ENCODE measurements at places on chromosomes 13 and 19.

DNA sequence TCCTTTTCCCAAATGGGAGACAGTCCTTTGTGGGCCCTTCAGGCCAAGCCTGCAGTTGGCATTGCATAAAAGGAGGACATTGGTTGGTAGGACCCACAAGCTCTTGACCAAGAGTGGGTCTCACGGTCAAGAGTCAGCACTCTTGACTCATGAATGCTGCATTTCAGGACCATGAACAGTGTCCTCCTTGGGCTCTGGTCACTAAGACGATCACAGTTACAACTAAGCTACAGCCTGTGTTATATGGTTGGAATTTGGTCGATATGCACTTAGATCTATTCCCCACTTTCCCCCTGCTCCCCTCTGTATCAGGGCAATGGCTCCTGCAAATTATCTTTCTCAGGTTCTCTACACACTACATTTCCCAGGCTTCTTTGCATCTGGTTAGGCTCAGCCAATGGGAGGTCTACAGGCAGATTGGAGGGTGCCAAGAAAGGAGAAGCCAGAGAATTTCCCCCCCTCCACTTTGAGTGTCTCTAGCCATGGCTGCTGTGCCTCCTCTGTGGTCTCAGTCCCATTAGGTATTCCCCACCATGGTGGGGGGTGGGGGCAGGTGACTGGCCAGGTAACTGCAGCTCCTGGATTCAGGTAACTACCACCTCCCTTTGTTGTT lies 3.1 kb upstream of the OLFM2 start:
- DNase-seq: no peak

DNA sequence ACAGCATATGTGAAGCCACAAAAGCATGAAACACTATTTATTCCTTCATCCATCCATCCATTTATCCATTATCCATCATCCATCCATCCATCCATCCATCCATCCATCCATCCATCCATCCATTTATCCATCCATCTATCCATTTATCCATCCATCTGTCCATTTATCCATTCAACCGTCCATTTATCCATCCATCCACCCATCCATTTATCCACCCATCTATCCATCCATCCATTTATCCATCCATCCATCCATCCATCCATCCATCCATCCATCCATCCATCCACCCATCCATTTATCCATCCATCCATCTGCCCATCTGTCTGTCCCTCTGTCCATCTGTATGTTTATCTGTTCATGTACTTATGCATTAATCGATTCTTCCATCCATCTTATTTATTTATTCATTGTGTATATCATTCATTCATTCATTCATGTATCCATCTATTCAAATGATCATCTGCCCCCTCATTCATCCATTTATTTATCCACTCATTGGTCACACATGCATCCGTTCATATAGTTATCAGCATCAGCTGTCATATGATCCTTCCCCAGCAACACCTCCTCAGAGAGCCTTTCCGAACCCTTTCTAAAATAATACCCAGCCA lies 7.0 kb upstream of the MYH14 start:
- no peak for DNase-seq

GRCh38 chr13:33213797-33214196 lies 71.8 kb downstream of the STARD13 start:
- DNase-seq: no peak

- DNase-seq: no peak
These were observed 1.2 kb downstream of the PNMA8C start for GRCh38 chr19:46427518-46428045.

DNA sequence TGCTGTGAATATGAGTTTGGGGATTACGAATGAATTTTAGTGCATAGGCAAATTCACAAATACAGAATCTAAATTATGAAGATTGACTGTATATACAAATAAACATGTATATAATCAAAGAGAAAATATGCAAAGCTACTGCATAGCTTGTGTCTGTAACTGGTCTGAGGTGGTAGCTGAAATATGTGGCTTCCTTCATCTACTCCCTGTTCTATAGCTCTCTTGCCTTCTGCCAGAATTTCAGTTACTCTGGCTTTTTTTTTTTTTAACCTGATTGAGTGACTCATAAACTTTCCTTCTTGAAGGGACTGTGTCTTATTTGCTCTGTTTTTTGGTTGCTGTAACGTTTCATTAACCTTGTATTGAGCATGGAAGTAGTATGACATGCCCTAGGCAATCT lies 26.6 kb downstream of the DNAJC3 start:
- DNase-seq: no peak

GRCh38 chr19:15913384-15913783 lies 15.5 kb upstream of the CYP4F2 start:
- DNase-seq: no peak

GRCh38 chr13:82341116-82341515 lies 1541.2 kb downstream of the SLITRK1 start:
- DNase-seq: no peak

- no peak for DNase-seq
These were observed 141.2 kb downstream of the URI1 start for GRCh38 chr19:30083125-30083681.

- no peak for DNase-seq
These were observed 3.0 kb downstream of the GAS6 start for GRCh38 chr13:113860665-113861432.

DNA sequence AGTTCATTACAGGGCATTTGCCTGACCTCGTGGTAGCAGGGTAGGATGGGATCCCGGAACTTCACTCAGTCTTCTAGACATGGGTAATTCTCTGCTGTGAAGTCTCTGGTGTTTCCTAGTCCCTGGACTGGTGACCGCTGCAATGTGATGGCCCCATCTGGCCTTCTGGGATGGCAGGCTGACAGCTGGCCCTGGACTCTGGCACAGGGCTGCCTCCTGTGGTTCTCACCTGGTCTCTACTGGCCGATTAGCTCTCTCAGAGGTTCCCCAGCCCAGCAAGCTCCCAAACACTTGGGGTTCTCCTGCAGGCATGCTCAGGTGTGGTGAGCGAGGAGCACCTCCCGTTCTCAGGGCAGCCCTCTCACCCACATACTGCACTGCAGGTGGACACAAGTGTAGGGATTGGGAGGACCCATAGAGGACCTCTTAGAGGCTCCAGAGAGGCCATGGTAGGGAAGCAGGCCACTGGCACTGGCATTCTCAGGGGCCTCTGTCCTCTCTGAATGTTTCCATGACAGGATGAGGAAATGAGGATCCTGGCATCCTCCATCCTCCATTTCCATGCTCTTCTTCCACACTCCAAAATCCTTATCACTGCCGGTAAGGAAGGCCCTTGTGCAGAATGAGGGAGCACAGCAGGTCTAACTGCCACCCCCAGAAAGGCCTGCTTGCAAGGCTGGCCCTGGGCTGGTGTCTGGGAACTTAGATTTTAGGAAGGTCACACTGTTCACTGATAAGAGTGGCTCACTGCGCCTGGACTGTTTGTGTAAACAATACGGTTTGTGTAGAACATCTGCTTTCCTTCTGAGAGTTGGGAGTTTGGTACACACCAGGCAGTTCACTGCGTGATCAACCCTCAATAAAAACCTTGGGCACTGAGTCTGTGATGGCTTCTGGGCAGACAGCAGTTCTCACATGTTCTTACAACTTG lies 31.5 kb upstream of the FARP1 start:
- no peak for DNase-seq

DNA sequence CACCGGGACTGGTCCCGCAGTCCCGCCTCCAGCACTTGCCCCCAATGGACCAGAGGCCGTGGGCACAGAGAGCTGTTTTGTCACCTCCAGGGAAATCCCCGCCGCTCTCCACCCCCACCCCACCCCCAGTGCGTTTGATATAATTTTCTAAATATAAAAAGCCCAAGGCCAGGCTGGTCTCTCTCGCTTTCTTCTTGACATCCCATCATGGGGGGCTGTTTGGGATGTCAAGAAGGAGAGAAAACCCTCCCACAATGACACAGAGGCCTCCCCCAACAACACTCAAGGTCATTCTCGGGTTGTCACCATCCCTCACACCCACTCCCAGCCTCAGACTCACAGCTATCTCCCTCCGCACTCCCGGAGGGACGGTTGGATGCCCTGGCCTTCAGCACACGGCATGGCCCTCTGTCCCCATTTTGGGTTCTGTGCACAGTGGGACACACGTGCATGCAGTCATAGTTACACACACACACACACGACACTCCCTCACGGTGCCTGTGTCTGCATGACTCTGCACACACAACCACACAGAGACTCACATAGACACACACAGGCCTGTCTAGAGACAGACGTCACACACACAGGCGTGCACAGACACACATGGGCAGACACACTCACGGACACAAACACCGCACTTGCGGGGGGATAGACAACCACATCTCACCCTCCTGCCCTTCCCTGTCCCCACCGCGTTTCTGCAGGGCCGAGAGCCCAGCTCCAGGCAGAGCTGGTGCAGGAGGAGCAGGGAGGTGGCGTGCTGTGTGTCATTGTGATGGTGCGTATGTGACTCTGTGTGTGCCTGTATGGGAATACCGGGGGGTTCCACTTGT lies 4.8 kb upstream of the NFIC start:
- no peak for DNase-seq

DNA sequence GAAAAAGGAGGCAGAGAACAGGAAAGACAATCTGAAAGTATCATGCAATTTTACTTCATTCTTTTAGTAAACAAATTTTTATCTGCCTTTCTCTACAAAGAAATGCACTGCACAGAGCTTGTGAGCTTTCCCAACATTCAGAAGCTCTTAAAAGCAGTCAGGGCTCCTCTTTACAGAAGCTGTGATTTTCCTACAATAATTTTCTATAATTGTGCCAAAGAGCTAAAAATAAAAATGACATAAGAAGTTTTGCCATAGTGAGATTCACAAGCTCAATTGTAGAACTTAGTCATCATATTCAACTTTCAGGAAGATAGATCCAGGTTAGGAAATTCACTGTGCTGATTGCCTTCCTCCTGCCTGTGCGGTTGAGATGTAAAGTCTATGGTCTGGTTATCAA lies 341.4 kb downstream of the PCDH9 start:
- DNase-seq: no peak

DNA sequence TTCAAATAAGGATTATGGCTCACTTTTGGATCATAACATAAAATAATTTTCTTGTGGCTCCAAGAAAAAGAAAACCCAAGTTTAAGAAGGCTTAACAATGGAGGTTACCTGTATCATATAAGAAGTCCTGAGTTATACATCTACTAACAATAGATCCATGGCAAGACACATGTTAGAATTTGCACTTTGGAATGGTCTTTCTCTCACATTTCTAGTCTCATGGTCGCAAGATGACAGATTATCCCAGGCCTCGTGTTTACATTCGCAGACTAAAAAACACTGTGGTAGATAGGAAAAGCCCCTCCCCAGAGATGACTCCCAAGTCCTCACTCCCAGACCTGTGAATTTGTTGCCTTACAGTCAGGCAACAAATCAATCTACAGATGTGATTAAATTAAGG lies 746.2 kb upstream of the GPC6 start:
- no peak for DNase-seq

DNA sequence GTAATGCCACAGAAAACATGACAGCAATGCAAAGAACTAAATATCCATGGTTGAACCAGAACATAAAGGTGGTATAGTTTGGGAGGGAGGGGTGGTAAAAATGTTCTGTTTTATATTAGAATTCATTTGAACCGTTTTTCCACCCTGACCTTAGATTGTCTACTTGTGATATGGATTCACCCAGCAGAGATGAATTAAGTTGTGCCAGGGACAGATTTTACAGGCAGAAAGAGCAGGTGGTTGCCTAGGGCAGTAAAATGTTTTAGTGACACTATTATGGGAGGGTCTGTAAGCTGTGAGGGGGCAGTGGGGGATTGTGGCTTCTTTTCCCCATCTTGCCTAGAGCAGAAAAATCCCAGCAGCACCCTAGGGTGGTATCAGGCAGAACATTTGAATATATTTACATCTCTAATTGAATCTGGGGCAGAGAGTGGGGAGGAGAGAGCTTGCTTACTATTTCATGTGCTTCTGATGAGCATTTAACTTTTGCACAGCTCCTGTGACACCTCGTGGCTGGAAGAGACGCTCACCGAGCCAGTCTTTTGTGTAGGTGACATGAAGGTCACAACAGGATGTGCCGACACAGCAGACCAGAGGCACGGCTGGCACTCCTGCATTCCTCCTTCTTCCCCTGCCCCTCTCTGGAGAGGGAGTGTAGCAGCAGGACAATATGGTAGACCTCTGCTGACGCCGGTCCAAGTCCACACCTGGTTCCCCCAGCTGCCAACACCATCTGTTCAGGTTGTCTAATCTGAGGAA lies 452.3 kb downstream of the IRS2 start:
- DNase-seq: no peak

GRCh38 chr19:2355168-2356035 lies 4.7 kb upstream of the TMPRSS9 start:
- no peak for DNase-seq

- DNase-seq: no peak
These were observed 7.0 kb downstream of the SBNO2 start for GRCh38 chr19:1166872-1167573.

- DNase-seq: no peak
These were observed 203.8 kb upstream of the SOX1 start for GRCh38 chr13:111862836-111863815.

- DNase-seq: no peak
These were observed 26.2 kb downstream of the OXGR1 start for GRCh38 chr13:96968027-96968426.

- DNase-seq: no peak
These were observed 299.7 kb downstream of the TEX29 start for GRCh38 chr13:111620166-111620565.

DNA sequence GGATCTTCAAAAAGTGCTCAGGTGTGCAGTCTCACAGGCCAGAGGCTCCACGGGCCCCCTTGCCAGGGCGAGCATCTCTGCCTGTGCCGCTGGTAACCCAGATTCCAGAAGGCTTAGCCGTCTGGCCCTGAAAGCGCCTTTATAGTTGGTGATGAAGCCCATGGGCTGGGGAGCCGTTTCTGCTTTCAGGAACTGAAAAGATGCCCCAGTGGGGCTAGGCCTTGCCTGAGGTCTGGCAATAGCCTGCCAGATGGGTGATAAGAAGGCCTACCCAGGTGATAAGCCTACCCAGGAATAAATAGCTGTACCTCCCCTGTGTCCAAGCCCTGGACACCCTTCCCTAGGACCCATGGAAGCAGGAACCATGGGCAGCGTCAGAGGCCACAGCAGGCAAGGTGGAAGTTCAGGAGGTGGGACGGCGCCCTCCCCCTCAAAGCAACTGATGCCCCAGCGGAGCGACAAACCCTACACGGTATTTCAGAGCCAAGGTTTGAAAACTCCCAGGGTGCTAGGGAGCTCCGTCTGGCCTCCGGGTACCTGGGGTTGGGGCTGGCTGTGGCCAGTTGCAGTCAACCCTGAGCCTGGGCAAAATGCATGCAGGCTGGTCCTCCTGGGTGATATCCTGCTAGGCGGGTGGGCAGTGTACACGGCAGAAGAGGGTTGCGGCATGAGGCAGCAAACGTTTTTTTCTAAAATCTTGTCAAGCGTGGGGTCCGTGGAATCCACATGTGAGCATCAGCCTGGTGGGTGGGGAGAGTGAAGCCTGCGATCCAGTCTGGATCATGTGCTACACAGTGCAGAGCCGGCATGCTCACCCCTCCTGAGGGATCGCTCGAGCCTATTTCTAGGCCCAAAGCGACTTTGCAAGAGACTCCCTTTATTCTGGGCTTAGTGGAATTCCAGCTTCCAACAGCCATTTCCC lies 45.3 kb downstream of the ACTN4 start:
- DNase-seq: no peak

Data from activated naive CD4-positive, alpha-beta T cell treated with Interleukin-2 at 50 U/mL for 16 hours (primary cell).